Memory B cell (primary cell): ENCODE measurements at places on chromosomes 11 and 22.

DNA sequence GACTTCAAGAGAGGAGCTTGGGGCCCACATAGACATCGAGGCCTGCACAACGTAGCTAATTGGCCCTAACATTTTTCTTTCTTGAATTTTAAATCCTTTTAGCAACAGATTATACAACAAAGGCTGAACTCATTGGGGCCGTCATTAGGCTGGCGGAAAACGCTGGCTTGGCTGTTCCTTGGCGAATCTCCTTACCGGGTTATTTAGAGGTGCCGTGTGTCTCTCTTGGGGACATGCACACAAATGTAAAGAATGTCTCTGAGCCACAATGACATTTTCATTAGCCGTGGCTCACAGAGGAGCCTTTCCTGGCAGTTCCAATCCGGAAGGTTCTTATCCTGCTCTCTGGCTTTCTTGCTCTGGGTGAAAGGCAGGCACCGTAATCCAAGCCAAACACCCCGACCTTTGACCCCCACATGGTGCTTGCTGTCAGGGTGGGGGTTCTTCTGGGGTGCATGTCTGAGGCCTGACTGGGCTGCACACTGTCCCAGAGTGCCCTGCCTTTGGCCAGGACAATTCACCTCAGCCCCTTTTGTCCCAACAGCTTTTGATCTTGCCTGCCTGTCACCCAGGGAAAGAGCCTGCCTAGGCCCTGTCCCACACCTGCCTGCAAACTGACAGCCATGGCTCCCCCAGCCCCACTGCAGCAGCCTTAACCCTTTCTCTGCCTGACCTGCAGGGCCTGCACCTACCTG, 9.2 kb upstream of the FGF3 start:
- DNase-seq: no peak

DNA sequence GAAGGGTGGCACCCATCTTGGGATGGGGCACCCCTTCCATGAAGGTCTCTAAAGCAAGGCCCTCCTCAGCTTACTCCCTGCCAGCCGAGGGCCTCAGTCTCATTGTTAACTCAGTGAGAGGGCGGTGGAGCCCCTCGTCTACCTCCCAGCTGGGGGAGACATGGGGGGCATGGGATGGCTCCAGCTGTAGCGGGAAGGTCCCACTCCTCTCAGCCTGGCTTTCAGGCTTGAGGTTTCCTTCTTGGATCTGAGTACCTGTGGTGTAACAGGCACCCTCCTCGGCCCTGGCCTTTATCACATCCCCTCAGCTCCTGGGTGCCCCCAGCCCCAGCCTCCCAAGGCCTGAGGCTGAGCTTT, 2.0 kb downstream of the MIF start:
- no peak for DNase-seq

GRCh38 chr11:122330279-122330965, 214.4 kb upstream of the BLID start:
- no peak for DNase-seq

DNA sequence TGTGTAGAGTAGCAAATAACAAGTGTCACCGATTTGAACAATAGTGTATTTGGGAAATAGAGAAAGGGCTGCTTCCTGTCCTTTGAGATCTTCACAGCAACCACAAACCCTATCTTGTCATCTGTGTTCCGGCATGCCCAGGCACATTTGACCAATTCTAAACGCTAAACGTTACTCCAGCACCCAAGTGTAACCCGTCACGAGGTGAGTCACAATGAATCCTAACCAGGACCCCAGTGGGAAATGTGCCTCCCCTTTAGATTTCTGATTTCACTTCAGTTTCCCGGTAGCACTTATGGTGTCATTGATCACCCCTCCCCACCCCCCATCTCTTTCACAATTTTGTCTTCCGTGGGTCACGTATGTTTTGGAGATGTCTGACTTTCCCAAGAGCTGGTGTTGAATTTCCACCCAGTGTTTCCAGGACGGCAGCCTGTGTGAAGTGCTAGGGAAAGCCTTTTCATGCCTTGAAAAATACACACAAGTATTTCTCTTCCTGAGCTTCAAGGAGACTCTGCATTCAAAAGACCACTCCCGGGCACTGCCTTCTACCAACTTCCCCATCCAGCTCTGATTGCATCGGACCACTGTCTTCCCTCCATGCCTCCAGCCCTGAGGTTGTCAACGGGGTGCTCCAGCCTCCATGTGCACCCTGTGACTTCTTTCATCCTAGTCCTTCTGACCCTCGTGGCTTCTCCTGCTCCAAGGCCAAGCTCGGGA, 10.5 kb upstream of the C11orf24 start:
- DNase-seq: no peak

DNA sequence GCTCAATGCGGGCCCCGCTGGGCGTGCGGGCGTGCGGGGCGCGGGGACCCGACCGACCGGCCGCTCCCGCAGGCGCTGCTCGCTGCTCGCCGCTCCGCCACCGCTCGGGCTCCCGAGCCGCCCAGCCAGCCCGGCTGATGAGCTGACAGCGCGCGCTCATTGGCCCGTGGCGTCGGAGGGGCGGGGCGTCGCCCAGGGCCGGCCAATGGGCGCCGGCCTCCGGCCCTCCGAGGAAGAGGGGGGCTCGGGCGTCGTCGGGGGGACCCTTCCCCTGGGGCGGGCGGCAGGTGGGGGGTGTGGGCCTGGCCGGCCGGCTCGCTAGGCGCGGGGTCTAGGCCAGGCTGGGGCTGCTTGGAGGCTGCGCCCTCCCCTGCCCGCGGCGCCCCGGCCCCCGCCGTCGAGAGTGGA, at the start of gene SCUBE1:
TSS of gene SCUBE1 (minus strand) at position 111 of the 408 bp plus-strand sequence. CDS start 111 bp downstream, outside the sequence.
- DNase-seq: peak; percentile 24

DNA sequence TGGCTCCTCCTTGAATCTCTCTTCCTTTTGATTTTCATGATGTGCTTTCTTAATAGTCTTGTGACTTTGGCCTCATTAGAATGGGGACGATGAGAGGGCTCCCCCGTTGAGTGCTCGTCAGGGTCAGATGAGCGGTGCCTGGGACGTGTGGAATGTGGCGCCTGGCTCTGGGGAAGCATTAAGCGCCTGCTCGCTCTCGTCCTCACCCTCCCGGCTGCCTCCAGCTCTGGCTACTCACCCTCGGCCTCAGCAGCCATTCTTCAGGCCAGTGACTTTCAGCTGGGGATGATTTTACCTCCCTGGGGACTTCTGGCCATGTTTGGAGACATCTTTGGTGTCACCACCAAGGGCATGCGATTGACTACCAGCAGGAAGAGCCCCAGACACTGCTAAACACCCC, 69.7 kb downstream of the RPS6KA4 start:
- DNase-seq: no peak

- no peak for DNase-seq
Observed at GRCh38 chr11:18322818-18323570, 627 bp downstream of the GTF2H1 start.

DNA sequence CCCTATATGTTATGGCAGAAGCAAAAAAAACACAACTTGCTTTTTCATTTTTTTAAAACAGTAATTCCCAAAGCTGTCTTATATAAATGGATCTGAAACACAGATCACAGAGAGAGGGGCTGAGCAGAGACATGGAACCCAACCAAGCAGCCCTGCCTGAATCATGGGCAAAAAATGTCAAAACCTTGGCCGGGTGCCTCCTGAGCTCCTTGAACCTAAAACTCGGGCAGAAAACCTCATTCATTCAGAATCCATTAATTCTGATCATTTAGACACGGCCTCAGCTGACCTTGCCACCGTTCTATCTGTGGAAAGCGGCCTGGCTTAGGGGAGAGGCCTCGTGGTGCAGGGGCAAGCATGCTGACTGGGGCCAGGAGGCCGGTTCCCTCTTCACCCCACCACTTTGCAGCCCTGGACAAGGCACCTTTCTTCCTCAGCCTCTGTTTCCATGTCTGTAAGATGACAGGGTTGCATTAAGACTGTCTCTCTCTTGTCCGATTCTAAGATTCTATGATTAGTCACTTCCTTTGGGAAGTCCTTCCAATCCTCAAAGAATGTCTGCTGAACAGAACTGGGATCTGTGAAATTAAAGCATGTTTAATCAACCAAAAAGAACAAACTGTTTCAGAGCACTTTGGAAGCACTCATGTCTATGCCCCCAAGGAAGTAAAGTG, 26.0 kb downstream of the TENM4 start:
- no peak for DNase-seq

- no peak for DNase-seq
Observed at GRCh38 chr22:46045459-46046298, 68.7 kb upstream of the WNT7B start.

- no peak for DNase-seq
Observed at GRCh38 chr11:125201525-125202141, 37.1 kb downstream of the PKNOX2 start.

DNA sequence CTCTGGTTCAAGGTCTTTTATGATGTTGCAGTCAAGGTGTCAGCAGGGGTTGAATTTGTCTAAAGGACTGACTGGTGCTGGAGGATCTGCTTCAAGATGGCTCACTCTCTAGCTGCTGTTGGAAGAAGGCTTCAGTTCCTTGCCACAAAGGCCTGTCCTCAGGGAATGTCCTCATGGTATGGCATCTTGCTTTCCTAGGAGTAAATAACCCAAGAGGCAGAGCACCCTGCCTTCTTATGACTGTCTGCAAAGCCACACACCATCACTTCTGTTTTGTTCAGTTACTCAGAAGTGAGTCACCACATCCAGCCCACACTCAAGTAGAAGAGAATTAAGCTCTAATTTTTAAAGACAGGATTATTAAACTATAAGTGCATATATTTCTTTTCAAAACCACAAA, 45.2 kb downstream of the PLAAT5 start:
- no peak for DNase-seq

DNA sequence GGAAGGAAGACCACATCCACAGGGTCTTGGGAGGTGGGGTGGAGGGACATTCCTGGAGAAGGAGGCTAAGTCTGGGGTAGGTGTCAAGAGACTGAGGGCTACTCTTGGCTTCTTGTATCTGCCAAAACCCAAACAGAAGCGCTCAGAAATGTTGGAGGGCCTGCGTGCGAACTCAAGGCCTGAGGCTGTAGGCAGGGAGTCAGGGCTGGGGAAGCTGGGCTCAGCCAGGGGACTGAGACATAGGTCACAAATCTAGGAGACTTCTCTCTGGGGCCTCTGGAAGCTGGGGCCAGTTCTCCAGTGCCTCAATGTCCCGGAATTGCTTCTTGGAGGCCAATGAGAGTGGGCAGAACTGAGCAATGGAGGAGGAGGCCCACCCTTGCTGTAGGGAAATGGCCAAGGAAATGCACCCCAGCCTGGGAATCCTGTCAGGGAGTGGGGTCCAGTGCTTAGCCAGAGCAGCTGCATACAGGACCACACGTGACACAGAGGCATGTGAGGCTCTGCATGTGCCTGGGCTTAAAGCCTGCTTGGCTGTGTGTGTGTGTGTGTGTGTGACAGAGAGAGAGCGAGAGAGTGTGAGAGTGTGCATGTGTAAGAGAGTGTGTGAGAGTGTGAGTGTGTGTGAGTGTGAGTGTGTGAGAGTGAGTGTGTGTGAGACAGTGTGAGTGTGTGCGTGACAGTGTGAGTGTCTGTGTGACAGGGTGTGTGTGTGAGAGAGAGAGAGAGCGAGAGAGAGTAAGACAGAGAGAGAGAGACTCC, 141.3 kb downstream of the ST3GAL4 start:
- no peak for DNase-seq

GRCh38 chr11:100687630-100688395, 725 bp downstream of the ARHGAP42 start:
- no peak for DNase-seq

DNA sequence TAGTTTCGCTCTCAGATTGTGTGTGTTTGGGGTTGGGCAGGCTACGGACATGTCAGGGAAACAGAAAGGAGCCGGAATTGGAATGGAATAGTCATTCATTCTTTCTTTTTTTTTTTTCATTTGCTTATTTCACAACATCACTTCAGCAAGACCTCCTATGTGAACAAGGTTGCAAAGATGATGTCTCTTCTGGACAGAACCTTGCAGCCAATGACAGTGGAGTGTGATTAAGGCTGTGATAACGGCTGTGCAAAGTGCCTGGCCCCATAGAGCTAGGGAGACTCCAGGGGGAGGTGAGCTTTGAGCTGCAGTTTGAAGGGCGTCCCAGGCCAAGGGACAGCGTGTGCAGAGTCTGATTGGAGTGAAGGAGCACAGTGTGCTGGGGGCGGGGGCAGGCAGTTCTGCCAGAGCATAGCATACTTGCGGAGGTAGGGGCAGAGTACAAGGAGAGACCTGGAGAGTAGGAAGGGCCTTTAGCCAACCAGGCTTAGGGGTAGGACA, 3.4 kb downstream of the TIGD3 start:
- DNase-seq: no peak

DNA sequence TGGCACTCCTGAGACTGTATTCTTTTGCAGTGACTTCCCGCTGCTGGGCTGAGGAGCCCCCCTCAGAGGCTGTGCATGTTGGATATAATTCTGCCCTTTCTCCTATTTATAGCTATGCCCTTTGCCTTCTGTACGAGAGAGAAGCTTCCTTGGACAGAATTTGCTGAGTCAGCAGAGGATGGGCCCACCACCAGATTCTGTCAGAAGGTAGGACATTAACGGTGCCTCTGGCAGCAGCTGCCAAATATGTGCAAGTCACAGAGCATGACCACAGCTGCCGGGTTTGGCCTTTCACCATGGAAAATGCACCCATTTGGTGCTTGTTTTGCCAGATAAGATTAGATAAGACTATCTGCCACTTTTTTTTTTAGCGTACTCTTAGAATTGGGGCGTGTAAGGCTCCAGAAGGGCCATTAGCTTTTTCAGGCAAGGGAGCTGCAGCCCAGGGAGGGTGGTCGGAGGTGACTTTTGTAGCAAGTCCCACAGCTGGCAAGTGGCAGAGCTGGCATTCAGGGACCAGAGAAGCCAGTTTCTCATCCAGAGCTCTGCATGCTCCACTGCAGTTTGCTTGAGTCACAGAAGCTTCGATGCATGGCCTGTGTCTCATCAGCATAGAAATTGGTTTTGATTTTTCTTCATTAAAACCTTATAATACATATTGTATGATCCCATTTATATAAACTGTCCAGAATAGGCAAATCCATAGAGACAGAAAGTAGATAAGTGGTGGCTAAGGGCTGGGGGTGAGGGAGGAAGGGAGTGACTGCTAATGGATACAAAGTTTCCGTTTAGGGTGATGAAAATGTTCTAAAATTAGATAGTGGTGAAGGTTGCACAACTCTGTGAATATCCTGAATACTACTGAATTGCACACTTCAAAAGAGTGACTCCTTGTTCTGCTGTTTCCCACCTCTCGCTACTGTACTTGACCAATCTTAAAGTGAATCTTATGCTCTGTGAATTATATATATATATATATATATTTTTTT, 15.8 kb downstream of the UPB1 start:
- no peak for DNase-seq

DNA sequence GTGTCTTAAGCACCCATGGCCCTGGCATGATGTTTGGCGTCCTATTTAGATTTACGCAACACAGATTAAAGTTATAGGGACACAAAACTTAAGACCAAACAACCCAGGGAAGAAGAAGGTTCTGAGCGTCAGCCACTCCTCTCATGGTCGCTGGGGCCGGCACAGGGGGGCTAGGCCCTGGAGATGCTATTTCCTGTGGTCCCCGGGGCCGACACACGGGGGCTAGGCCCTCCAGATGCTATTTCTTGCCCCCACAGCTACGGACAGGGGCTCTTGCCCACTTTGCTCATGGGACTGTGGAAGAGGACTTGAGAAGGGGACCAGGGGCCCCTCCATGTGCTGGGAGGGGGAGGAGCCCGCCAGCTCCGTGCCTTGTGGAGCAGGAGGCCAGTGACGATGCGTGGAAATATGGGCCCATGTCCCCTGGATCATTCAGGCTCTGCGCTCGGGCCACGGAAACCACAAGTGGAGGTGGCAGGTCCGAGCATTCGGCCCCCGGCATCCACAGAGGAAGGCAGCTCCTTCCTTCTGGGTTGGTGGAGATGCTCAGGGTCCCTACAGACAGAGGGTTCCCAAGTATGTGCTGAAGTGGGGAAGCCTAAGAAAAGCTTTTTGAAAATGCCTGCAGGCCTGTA, 711.1 kb downstream of the BRD1 start:
- DNase-seq: no peak
